ENCODE measurements at places on chromosomes 3 and 15.

GRCh38 chr15:65095747-65096104 lies 19.2 kb downstream of the KBTBD13 start:
- DNase-seq = no peak

GRCh38 chr3:178749471-178749870 lies 213.2 kb downstream of the KCNMB2 start:
- no peak for DNase-seq

DNA sequence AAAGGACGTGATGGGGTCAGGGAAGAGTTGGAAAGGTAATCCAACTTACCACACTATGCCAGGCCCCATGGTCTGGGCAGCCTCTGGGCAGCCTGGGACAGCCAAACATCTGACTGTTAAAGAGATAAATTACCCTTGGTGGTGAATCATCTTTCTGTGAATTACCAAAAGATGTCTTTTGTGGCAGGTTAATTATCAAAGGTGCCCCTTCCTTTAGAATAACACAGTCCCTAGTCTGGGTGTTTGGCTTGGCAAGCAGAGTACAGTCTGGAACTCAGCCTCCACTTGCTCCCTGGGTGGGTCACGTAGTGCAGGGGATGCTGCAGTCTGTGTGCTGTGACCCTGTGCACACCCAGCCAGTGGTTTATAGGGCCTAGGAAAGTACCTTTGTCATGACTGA lies 113.1 kb downstream of the ZNF621 start:
- no peak for DNase-seq

DNA sequence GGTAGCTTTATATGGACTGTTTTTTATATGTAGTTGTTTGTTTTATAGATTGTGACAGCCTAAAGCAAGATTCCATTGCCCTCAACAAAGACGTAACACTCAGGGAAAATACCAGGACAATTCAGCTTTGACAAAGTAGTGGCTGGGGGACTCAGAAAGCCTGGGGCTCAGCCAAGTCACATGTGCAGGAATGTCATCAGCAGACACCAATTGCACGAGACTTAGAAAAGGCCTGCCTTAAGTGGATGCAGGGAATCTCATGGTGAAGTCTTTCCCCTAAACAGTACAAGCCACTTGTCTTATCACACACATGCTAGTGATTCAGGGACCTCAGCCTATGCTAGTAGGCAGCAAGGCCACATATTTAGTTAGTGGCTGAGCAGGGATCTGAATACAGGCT lies 381.8 kb upstream of the THBS1 start:
- DNase-seq = no peak

GRCh38 chr3:97940034-97940433 lies 32.2 kb downstream of the RIOX2 start:
- no peak for DNase-seq

- no peak for DNase-seq
These were observed 154.7 kb upstream of the TSPAN3 start for GRCh38 chr15:77225646-77226045.

- DNase-seq = no peak
These were observed 147.6 kb upstream of the HACD2 start for GRCh38 chr3:123732447-123732846.

DNA sequence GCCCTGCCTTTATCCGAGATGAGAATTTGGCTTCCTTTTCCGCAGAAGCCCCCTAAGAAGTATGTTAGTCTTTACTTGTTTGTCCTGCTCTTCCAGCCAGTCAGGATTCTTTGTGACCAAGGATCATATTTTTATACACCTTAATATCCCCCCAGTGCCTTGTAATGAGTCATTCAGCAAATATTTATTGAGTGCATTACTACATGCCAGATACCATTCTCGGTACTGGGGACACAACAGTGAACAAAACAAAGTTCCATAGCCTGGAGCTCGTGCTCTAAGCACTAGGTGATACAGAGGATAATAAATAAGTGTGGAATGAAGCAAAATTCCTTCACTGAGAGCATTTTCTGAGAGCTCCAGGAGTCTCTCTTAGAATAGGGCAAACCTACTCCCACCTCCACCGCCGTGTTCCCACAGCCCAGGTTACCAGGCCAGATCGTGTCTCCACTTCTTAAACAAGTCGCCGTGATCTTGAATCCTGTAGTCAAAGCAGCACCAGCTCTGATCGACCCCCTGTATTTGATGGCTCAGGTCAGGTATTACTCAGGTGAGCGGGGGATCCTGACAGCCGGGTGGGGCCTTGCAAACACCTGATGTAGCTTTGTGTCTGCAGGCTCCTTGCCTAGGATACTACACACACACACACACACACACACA lies 18.5 kb downstream of the TTC21A start:
- no peak for DNase-seq

DNA sequence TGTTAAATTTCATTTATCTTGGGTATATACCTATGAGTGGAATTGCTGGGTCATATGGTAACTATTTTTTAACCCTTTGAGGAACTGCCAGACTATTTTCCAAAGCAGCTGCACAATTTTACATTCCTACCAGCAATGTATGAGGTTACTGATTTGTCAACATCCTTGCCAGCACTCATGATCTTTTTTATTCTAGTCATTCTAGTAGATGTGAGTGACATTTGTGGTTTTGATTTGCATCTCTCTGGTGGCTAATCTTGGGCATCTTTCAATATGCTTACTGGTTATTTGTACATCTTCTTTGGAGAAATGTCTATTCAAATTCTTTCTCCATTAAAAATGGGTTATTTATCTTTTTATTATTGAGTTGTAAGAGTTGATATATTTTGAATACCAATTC lies 21.3 kb upstream of the LRRC58 start:
- DNase-seq = no peak

- DNase-seq = no peak
These were observed 8.6 kb downstream of the ZNF445 start for GRCh38 chr3:44468572-44469520.

GRCh38 chr15:75452865-75453702 lies 1.6 kb upstream of the SIN3A start:
- no peak for DNase-seq

- DNase-seq = no peak
These were observed 40.4 kb upstream of the CLSTN2 start for GRCh38 chr3:139894643-139894989.

DNA sequence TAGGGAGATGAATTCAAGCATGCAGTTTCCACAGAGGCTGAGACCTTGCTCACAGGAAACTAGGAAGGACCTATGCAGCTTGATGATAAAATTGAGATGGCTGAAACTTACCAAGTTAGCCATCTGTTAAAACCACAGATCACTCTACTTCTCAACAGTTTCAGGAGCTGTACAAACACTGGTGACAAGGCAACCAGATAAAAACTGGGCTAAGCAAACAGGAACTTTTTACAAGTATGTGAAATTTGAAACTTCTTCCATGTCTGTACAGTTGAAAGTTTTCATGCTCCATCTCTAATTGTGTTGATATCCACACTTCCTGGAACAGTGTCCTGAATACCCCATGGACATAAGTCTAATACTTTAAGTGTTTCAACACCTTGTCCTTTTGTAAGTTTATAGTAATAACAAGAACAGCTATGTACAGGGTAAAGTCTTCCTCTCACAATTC lies 78.2 kb downstream of the FAIM start:
- no peak for DNase-seq

DNA sequence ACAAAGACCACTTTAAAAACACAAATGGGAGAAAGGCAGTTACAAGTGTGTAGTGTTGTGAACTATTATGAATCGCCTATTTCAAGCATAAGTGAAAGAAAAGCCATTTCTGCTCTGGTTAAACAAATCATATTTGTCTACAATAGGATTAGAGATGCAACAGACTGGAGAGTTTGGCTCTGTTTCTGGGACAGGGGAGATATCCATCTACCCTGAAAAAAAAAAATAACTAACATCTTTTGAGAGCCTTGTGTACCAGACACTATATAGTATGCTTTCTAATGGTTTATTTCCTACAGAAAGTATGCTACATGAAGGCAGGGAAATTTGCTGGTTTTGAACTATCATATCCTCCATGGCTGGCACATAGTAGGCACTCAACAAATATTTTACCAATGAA lies 106.7 kb upstream of the FHIT start:
- no peak for DNase-seq
